ENCODE measurements at places on chromosomes 5 and 9.

DNA sequence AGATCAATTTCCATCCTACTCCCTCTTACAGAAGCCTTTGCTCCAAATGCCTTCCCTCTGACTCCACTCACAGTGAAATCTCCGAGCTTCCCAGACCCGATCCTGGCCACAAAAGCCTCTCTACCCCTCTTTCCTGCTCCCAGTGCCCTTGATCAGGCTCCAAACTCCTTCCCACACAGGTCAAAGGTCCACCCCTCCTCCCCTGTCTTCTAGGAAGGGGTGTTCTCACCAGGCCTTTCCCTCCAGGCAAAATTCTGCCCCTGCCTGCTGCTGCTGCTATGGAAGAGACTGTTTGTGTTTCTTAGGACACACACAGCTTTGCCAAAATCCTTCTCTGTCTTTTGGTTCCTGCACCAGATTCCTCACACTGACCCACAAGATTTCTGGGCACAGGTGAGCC is 85.8 kb upstream of the ALDH1A1 start:
- no peak for DNase-seq

DNA sequence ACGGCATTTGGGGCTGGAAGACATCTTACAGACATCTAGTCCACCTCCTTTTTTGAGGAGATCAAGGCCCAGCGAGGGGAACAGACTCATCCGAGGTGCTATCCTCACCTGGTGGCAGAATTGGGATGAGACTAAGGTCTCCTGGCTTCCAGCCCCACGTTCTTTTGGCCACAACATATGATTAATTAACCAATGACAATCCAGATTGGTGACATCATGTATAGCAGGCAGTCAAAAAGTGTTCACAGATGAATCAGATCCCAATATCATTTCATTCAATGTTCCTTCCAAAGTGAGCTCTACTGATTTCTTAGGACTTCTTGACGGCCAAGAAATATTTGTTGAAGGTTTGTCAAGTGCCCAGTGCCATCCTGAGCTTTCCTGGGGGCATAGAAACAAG is 3.9 kb downstream of the CFAP77 start:
- DNase-seq = no peak

- no peak for DNase-seq
These were observed 93.0 kb upstream of the ZNF608 start for GRCh38 chr5:124839371-124839998.

GRCh38 chr5:62483556-62483955 is 71.0 kb downstream of the IPO11 start:
- no peak for DNase-seq

DNA sequence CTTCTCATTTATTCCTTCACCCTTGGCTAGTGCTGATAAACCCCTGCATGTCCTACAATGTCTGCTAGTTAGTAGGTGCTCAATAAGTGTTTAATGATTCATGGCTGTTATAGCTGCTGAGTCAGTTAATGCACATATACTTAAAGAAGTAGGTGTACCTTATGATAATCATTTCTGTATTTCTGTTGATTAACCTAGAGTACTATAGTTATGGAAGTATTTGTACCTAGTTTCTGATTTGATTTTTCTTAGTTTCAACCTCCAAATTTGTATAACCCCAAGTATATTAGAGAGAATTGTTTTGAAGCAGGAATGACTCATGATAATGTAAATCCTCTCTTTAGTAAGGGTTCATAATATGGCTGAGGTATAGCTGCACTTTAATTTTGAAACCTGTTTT is 8.9 kb downstream of the SMAD5 start:
- no peak for DNase-seq

DNA sequence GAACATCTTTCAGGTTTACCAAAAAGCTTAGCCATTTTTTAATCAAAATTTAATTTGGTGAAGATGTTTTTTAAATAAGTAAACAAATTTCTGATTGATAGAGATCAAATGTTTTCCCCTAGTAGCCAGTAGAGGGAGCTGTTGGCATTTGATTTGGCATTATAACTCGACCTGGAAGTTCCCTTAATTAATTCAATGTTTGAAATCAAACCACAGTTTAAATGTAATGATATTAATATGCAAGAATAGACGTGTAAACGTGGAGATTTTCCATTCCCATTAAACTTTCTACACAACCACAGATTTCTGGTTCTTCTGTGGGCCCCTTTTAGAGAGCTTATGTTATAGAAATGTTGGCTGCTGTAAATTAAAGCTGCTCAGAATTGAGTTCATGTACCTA is 148.1 kb upstream of the MPDZ start:
- DNase-seq = peak; percentile 20

- DNase-seq = no peak
These were observed 189.4 kb upstream of the DMRTA1 start for GRCh38 chr9:22257026-22257816.

DNA sequence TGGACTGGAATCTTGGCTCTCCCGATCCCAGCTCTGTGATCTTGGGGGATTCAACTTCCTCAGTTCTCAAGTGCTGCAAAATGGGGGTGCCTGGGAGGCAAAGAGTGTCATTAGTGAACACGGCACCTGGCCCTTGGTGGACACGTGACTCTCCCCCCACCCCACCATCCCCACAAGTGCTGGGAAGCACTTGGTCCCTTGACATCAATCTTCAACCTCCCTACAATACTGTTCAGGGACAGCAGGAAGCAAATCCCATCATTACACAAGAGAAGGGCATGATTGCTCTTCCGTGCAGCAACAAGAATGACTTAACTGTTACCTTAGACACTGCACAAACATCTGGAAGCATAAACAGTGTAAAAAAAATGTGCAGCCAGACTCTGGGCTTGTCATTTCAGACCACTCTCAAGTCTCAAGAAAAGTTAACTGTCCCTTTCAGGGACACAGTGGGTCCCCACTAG is 61.4 kb downstream of the PSMB7 start:
- no peak for DNase-seq
